NCI-H2081 (cell line): ENCODE measurements at places on chromosomes 2 and 18.

DNA sequence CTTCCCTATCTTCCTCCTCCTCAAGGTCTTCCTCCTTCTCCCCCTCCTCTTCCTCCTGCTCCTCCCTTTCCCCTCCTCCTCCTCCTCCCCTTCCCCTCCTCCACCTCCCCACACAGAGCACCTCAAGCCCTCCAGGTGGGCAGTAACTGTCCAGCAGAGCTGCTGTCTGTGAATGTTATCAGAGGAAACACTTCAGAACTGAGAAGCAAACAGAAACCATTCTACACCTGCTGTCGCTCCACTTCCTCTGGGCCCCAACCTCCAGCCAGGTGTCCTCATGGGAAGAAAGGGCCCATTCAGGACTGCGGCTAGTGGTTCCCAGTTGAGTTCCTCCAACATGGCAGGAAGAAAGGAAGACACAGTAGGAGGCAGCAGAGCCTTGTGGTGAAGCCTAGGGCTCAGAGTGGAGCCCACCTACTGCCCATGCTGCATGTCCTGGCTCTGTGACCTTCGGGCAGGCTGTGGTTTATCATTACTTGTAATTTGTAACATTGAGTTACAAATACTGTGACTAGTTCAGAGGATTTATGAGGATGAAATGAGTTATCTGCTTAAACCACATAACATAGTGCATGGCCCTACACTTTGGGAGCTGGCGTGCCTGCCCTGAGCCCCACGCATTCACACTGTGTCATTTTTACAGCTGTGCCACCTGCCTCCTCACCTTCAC, 165.9 kb upstream of the ID2 start:
- peak; percentile 75 for DNase-seq

DNA sequence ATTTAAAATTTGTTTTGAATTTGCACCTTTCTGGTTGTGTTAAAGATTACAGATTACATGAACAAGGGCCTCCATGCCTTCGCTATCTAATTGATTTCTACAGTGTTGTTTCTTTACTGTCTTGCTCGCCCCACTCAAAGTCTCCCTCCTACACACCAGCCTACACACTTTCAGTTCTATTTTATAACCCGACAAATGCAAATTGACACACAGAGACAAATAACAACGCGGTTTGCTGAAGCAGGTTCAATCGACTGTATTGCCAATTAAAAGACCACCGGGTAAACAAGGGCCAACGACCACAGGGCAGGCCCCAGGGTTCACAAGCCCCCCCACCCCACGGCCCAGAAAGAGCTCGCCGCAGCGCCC, 869 bp downstream of the STARD7 start:
- no peak for DNase-seq

- no peak for DNase-seq
These were observed 87.6 kb downstream of the MGAT5 start for GRCh38 chr2:134341476-134341875.

DNA sequence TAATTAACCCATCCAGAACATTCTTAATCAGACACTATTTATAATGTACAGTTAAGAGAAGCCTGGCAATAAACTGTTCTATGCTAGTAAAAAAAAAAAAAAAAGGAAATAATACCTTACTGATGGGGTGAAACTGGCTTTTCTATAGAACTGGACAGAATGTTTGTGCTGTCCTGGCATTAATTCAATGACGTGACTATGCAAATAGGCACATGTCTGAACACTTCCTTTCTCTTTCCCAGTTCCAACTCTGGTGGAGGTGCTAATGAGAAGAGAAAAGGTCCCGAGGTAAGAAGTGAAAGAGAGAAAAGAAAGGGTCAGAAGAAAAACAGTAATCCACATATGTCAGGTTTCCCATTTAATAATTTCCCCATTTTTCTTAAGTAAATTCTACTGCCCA, 508.4 kb downstream of the ZEB2 start:
- no peak for DNase-seq

DNA sequence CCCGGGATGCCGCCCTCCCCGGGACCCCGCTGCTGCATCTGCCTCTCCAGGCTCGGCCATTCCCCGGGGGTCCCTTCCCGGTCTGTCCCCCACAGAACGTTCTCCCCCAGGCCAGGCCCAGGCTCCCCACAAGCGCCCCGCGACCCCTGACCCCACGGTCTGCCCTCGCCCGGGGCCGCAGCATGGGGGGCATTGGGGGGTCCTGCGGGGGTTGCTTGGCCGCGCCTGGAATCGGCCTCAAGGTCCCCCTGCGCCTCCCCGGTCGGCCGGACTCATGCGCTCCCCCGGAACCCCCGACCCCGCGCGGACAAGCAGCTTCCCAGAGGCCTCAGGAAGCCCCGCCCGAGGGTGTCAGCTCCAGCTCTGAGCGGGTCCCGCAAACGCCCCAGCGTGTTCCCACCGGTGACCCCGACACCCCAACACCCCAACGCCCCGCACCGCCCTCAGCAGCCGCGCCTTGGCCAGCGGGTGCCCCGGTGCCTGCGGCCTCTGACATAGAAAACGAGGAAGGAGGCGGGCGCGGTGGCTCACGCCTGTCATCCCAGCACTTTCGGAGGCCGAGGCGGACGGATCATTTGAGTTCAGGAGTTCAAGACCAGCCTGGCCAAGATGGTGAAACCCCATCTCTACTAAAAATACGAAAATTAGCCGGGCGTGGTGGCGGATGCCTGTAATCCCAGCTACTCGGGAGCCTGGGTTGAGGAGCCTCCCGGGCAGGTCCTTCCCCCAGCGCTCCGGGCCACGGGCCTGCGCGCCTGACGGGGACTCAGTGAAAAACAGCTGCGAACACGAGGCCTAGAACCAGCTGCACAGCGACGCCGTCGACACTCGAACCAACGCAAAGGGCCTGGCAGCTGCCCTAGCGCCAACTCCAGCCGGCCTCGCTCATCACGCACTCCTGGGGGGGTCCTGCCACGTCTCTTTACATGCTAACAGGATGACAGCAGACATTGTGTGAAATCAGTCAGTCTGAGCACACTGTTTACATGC, 61.8 kb upstream of the CTDP1 start:
- no peak for DNase-seq

DNA sequence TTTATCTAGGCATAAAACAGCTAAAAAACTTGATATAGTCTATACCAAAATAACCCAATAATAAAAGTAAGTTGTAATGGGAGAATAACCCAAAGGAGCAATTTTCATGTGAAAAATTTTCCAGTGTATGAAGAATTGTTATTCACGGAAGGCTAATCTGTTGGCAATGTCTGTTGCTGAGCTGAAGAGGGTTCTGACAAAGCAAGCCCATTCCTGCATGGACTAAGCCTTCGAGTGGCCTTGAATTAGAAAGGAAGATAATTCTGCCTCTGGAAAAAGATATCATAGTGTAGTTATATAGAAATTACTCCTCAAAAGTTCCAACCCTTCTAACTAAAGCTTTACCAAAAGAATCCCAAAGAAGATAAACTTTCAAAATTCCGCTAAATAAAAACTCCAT, 101.5 kb downstream of the MAP2 start:
- no peak for DNase-seq

DNA sequence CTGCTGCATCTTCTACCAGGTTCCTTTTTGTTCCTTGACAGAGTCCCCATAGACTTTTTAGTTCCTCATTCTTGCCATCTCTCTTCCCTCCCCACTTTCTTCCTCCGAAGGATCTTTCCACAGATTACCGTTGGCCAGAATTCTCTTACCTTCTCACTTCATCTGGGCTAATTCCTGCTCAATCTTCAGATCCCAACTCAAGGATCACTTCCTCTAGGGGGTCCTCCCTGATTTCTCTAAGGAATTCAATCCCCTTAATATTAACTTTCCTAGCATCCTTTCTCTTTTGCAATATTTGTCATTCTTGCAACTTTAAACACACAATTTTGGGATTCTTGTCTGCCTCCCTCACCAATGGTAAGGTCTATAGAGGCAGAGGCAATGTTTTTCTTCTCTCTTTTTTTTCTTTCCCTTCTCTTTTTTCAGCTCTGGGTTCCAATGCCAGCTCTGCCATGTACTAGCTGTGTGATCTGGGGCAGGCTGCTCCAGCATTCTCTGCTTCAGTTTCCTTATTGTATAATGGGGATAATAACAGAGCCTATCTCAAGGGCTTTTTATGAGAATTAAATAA, 5.4 kb upstream of the KCNE4 start:
- no peak for DNase-seq

- DNase-seq: no peak
These were observed 34.6 kb downstream of the ADCY3 start for GRCh38 chr2:24885221-24886125.

- DNase-seq: no peak
These were observed 338.0 kb upstream of the GYPC start for GRCh38 chr2:126317790-126318431.

DNA sequence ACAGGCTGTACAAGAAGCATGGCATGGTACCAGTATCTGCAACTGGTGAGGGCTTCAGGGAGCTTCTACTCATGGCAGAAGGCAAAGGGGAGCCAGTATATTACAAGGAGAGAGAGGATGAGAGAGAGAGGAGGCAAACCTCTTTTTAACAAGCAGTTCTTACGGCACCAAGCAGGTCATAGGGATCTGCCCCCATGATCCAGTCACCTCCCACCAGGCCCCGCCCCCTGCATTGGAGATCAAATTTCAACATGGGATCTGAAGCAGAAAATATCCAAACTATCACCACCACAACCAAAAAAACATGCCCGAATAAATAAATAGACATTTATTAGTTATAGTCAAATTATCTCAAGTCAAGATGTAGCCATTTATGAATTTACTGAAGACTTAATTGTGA, 14.5 kb upstream of the SLC35F5 start:
- DNase-seq: no peak
